HEK293T (cell line): ENCODE measurements at places on chromosomes 6 and 20.

GRCh38 chr6:7172649-7173048 lies 64.9 kb downstream of the RREB1 start:
- no peak for DNase-seq

GRCh38 chr6:166307082-166308032 lies 835 bp downstream of the PRR18 start:
- DNase-seq, result no peak

DNA sequence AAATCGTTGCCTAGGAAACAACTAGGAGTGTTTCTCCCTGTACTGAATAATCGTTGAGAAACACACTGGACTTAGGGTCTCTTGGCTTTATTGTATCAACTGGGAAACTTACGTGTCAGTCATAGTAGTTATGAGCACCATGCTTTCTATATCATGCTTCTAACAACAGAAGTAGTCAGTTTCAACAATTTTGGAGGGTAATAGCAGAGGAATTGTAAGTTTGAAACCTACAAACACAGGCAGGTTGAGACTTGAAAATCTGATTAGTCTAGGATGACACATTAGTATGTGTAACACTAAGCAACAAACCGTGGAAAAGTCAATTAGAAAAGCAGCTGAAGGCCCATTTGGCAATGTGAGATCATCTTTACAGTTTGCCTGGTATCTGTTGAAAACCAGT lies 43.9 kb upstream of the FABP7 start:
- peak; percentile 18 for DNase-seq

DNA sequence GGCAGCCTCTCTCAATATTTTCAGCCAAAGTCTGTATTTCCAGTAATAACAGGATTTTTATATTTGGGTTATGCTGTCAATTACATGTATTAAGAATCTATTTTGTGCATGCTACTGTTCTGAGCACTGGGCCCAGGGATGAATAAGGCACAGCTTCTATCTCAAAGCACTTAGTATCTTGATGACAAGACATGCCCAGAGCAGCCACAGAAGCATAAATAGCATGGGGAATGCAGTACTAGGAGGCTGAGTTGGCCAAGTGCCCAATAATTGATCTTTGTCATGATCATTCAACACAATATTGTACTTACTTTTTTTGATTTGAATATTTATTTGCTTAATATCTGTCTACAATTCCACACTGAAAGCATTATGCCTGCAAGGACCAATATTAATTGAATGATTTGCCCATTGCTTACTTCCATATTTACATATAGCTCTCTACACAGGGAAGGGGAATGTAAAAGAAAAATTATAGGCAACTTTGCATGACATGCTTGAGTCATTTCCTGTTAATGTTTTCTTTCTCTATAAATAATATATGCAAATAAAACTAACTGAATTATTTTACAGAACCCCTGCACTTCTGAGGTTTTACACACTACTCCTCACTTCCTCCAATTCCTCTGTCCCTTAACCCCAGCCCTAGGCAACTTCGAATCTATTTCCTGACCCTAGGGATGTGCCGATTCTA lies 298.9 kb upstream of the BMP2 start:
- no peak for DNase-seq

- DNase-seq, result no peak
These were observed 23.0 kb downstream of the IL17F start for GRCh38 chr6:52221302-52221701.

- DNase-seq, result no peak
These were observed 21.9 kb upstream of the C6orf62 start for GRCh38 chr6:24740861-24741260.

DNA sequence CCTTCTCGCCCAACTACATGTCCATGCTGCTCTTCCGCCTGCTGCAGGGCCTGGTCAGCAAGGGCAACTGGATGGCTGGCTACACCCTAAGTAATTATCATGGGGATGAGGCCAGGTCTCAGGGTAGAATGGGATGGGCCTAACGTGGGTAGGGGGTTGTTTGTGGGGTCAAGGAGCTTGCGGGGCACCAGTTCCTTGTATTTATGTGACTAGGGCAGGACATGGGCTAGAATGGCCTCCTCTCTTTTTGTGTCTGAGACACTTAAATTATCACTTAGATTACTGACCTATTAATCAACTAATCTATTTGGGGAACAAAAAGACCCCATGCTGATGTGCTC lies 10.7 kb downstream of the SLC22A1 start:
- DNase-seq, result no peak

- DNase-seq, result no peak
These were observed 10.4 kb upstream of the PLCB1 start for GRCh38 chr20:8121666-8122065.

DNA sequence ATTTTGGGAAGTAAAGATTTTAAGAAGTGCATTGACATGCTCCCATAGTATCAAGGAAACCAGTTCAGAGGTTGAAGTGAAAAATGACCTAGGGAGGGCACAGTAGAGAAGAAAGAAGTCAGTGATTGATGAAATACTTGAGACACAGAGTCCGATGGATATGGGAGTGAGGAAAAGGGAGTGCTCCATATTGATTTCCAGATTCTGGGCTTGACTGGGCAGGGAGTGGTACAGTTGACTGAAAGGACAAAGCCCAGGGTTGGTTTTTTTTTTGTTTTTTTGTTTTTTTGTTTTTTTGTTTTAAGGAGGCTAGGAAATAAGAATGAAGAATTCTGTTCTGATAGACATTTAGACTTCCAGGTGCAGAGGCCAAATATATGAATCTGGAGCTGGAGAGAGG lies 86.7 kb upstream of the RIN2 start:
- DNase-seq, result no peak

DNA sequence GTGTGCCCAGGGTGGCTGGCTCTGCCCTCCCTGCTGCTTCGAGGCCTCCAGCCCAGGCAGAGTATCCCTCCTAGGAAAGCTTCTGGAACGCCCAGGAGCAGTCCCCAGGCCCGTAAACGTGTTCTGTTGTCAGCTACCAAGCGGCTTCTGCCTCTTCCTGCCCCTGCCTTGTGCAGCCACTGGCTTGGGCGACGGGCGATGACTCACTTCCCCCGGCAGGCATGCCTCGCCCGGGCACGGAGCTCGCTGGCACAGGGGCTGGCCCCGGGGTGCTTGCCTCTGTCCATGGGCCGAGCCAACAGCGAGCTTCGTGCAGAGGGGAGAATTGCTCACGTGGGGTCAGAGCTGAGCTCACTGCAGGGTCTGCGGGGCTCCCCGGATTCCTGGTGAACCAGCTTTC lies 86.7 kb upstream of the THBS2 start:
- DNase-seq, result no peak
